ENCODE measurements at places on chromosomes 3 and 15. TPM values are rescaled to one million over a fixed set of nuclear protein-coding genes. Genes with fewer than 3 reads are reported as not detected.

Gene SLC9C1
- total RNA-seq = 0.56 TPM

Gene NSMCE3
- total RNA-seq = 8.5 TPM

Gene PPP1R14D
- total RNA-seq = not detected

Gene BOC
- total RNA-seq = 1.3 TPM

Gene ROPN1
- total RNA-seq = not detected

Gene GOLGA6B
- not detected for total RNA-seq

Gene CEP19
- total RNA-seq = 5.1 TPM

Gene MB21D2
- 15.0 TPM for total RNA-seq

Gene IGSF11
- total RNA-seq = 0.56 TPM

Gene INKA1
- total RNA-seq = 4.6 TPM

Gene CPLX3
- not detected for total RNA-seq

Gene TTLL13
- not detected for total RNA-seq

Gene FOXL2NB
- total RNA-seq = under 0.01 TPM

Gene RPL15
- 3,366 TPM for total RNA-seq

Gene GRK7
- total RNA-seq = not detected

Gene SEMA3F
- total RNA-seq = 1.7 TPM

Gene UBA7
- 24.7 TPM for total RNA-seq

Gene GRAMD2A
- 0.28 TPM for total RNA-seq

Gene CHRNA7
- total RNA-seq = 0.19 TPM

Gene GPX1
- total RNA-seq = 125 TPM

Gene ECE2
- not detected for total RNA-seq

Gene ARL6
- total RNA-seq = 18.0 TPM

Gene OIP5
- 2.3 TPM for total RNA-seq

Gene OXSM
- 12.4 TPM for total RNA-seq

Gene MKRN3
- total RNA-seq = under 0.01 TPM

Gene FBXO40
- not detected for total RNA-seq

Gene U2SURP
- total RNA-seq = 44.8 TPM

Gene PPCDC
- 9.0 TPM for total RNA-seq

Gene IL17RC
- 27.6 TPM for total RNA-seq

Gene ZBBX
- total RNA-seq = not detected

Data from regular cardiac myocyte (primary cell).